ENCODE measurements at places on chromosomes 12 and 14.
A peak's percentile ranks its signal among the peaks of the same experiment; 100 is the strongest.

DNA sequence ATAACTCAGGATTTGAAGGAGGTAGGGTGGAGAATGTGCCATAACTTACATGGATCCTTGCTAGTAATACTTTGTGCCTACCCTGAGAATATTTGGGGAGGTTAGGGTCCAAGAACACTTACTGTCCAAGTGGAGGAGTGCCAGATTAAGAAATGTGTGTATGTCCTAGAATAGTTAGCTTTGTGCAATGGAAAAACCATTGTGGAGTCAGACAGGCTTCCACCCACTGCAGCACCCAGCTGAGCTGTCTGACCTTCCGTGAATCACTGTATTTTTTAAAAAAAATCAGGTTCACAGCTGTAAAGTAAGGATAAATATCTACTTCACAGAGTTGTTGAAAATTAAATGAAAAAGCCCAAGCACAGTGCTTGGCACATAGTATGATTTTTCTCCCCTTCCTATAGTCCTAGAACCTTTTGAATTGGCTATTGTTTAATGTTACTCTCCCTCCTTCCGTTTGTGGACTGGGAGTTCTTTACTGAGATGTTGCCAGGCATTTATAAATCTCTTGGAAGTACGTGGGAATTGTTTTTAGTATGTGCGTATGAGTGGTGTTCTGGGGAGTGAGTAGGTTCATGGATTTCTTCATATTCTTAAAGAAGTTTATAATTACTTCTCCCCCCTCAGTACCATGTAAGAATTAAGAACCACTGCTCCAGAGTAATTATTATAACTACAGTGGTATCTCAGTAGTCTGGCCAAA, 9.2 kb downstream of the RAB21 start:
- DNase-seq, result peak; percentile 8

DNA sequence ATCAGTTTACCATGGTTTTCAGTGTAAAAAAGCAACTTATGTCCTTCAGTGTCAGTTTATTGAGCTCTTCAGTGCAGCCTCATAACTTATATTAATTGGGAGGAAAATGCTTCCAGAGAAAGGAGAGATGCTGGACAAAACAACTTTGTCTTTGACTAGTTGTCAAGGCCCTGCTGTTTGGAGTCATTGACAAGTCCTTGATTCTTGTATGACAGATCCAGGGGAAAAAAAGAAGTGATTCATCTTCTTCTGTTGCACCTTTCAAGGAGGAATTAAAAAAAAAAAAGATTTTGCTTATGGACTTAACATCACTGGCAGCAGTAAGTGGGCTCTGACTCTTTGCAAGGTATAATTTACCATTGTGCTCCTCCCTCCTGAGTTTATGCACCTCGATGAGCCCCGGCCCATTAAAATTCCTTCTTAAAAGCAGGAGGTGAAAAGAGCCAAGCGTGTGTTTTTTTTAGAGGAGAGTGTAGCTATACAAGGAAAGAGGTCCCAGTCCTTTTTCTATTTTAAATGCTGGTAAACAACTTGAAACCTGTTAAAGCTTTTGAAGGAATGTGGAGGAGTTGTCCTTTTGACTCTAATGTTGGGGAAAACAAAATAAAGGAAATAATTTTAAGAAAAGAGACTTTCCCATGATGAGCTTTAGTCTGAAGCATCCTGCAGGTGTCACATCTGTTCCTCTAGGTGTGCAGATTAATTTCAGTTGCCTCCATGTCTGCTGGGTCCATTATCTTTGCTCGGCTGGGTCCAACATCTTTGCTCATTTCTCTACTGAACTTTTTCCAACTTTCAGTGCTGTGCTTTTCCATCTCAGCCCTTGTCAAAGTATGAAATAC, 431.6 kb downstream of the RAD51B start:
- DNase-seq, result no peak

DNA sequence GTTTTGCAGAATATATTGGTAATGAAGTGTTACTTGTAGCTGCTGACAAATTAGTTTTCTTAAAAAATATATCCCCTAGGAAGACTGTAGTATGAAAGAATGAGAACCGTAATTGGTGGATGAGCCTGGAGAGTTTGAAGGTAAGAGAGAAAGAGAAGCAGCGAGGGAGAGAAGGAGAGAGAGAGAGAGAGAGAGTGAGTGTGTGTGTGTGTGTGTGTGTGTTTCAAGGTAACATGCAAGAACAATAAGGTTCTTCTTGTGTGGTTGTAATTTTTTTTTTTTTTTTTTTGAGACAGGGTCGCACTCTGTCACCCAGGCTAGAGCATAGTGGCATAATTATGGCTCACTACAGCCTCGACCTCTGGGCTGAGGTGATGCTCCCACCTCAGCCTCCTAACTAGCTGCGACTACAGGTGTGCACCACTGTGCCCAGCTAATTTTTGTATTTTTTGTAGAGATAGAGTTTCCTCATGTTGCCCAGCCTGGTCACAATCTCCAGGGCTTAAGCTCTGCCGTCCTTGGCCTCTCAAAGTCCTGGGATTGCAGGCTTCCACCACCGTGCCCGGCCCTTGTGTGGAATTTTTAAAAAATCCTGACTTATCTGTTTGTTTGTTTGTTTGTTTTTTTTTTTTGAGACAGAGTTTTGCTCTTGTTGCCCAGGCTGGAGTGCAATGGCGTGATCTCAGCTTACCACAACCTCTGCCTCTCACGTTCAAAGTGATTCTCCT, 73.7 kb downstream of the RASSF3 start:
- DNase-seq, result no peak

DNA sequence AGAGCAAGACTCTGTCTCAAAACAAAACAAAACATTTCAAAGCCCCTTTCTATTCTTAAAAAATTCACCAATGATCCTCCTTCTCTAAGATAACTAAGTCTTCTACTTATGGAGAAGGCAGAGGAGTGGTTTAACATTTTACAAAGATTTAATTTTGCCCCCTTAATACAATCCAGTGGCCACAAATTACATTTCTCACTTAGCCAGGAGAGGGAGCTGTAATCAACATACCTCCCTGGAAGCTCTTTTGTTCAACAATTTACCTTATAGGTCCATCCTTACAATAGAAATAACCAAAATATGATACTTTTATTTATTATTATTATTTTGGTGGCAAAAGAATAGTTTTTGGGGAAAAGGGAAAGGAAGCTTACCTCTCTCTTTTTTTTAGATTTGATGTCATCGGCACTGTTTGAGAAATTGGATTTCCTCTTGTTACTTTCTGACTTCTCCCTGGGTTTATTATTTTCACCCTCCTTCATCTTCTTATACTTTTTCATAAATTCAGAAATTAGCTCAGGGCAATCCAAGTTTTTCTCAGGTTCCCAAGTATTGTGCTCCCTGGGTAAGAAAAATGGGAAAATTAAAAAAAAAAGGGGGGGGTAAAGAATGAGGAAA, 28.1 kb downstream of the CBX5 start:
- peak; percentile 44 for DNase-seq

GRCh38 chr14:86847140-86847539, 1145.8 kb downstream of the GALC start:
- DNase-seq, result no peak

DNA sequence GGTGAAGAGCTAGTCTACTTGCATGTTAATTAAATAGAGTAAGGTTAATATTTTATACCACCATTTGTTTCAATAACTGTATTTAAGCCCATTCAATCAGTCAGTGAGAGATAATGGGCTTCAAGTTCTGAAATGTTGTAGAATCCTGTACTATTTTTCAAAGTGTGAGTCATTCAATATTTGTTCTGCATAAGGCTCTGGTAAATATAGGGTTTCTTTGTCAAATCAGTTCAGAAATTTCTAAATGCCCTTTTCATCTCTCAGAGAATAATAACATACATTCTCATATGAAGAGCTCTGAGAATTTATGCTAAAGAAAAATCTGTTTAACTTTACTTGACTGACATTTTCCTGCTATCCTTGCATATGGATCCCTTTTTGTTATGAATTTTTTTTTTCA, 493.3 kb downstream of the TMTC2 start:
- DNase-seq, result no peak

DNA sequence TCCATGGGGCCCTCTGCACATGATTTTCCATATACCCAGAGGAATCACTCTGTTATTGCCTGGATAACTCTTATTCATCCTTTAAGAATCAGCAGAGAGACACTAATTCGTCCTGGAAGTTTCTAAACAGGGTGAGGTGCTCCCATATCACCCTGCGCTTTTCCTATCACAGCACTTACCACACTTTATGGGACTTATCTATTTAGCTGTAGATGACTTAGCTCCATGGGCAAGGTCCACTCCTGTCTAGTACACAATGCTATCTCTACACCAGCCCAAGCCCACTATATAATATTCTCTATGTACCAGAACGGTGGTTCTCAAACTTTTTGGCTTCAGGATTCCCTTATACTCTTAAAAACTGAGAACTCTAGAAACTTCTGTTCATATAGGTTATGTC, 111.7 kb downstream of the EFCAB11 start:
- DNase-seq, result no peak

DNA sequence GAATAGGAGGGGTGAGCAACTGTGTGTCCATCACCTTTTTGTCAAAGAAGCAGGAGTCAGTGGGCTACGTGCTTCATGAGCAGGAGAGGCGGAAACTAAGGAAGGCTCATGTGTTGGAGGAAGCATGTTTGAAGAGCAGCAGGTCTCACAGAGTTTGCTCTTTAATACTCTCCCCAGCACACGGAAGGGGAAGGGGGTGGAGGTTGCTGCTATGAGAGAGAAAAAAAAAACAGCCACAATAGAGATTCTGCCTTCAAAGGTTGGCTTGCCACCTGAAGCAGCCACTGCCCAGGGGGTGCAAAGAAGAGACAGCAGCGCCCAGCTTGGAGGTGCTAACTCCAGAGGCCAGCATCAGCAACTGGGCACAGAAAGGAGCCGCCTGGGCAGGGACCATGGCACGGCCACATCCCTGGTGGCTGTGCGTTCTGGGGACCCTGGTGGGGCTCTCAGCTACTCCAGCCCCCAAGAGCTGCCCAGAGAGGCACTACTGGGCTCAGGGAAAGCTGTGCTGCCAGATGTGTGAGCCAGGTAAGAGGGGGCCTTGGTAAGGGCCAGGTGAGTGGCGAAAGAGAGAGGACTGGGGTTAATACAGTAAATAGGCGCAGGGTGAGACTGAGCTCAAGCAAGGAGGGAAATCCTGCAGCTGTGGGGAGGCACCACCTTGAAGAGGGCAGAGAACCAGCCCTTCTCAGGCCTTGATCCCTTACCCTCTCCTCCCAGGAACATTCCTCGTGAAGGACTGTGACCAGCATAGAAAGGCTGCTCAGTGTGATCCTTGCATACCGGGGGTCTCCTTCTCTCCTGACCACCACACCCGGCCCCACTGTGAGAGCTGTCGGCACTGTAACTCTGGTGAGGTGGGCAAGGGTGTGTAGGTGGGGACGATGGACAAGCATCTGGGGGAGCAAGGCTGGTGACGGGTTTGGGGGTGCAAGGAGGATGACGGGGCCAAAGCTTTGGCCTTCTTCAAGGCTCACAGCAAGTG, at the start of gene CD27:
Gene CD27, plus strand, starts transcription at position 252 of the 985 bp plus-strand sequence. Its CDS starts 141 bp downstream, at position 393.
- no peak for DNase-seq

GRCh38 chr12:127964717-127965116, 302.3 kb upstream of the TMEM132C start:
- no peak for DNase-seq

GRCh38 chr12:6375269-6376078, at the start of gene SCNN1A:
Gene SCNN1A (minus strand): TSS chr12:6375563. CDS start chr12:6374783, 780 bp downstream.
- no peak for DNase-seq

DNA sequence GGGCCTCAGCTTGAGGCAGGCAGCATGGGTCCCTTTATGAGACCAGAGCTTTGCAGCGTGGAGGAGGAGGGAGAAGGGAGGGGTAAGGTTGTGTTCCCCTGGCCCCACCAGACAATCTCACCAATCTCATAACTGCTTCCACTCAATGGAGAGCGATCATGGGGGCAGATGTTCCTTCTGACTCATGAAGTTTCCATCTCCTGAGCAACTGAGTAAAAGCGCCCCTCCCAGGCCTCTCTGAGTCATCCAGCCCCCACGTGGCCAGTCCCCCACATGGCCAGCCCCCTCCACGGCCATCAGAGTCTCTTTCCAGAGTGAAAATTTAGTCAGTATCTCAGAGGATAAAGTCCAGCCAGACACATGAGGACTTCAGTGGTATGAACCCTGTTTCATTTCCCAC, 39.2 kb upstream of the PLXNC1 start:
- peak; percentile 45 for DNase-seq

- peak; percentile 92 for DNase-seq
Measured at GRCh38 chr14:58280954-58281787, 17.2 kb upstream of the ARID4A start.

DNA sequence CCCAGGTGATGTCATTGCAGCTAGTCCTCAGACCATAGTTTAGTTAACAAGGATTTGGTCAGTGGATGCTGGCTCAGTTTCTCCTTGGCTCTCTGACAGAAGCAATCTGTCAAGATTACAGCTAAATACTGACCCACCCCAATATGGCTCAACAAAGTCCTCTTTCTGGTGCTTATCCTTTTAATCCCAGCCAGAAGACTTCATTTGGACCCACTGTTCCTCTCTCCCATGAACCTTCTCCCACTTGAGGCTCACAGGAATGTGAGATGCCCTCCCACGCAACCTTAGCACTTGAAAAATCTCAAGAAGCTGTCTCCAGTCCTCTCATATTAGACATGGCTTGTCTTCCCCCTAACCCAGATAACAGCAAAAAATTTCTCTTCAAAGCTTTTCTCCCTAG, 47.7 kb downstream of the C12orf50 start:
- DNase-seq, result no peak

GRCh38 chr14:64673316-64673715, 30.9 kb upstream of the PLEKHG3 start:
- peak; percentile 43 for DNase-seq

DNA sequence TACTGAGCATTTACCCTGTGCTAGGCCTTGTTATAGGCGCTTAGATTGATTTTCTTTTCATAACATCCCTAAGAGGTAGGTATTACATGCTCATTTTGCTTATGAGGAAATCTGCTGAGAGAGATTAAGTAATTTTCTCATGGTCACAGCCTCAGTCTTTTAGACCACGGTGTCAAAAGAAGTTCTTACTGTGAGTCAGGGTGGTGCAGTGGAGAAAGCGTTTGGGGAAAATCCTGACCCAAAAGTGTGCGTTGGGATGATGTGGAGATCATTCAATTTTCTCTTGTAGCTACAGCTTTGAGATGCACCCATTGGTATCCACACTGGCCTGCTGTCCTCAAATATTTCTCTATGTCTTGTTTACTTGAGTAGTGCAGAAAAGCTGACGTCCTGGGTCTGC, 8.2 kb downstream of the ANG start:
- peak; percentile 19 for DNase-seq

DNA sequence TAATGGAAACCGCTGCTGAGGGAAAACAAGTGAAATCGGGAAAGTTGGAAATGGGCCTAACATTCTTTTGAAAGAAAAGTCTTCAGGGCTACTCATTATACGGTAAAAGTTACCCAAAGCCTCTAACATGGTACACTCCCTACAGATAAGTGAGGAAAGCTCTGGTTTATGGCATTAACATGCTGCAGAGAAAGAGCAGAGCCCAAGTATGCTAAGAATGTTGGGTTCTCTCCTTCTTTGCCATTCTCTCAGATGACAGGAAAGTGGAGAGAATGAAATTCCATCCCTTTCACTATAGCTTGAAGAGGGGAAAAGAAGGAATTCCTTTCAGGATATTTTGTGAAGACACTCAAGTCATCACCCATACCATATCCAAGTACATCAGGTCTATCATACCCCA, 348.0 kb downstream of the SEC23A start:
- no peak for DNase-seq
